ENCODE measurements at places on chromosomes 13 and 19. TPM values are rescaled to one million over a fixed set of nuclear protein-coding genes. Genes with fewer than 3 reads are reported as not detected.

DNA sequence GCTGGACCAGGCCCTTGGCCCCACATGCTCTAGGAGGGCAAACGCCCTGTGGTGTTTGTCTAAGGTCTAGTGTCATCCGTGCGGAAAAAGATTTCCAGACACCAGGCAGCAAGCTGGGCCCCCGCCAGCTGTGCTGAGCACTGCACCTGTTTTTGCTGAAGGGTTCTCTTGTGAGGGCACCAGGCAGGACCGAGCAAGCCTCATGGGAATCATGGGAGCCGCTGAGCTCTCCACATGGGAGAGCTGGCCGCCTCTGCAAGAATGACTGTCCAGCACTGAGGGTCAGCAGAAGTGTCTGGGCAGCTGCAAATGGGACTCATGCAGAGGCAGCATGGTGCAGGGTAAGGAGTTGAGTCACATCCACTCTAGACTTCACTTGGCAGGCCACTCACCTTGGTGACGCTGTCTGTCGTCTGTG, 12.0 kb downstream of the B3GNT8 start:
- no peaks in the 10 kb centered on the region for H3K36me3 ChIP-seq
- H3K4me1 ChIP-seq, result no peaks in the 10 kb centered on the region
- no peak overlapping the region for H3K27ac ChIP-seq
- H3K4me3 ChIP-seq, result no peak overlapping the region

GRCh38 chr19:37933937-37934358, 26.9 kb downstream of the SIPA1L3 start:
- no peak overlapping the region for H3K27ac ChIP-seq
- H3K36me3 ChIP-seq, result no peaks in the 10 kb centered on the region
- no peaks in the 10 kb centered on the region for H3K27me3 ChIP-seq
- H3K4me3 ChIP-seq, result no peak overlapping the region

ZNF419 gene
- total RNA-seq, result 2.9 TPM

ZNF429 gene
- total RNA-seq, result 6.9 TPM

DNA sequence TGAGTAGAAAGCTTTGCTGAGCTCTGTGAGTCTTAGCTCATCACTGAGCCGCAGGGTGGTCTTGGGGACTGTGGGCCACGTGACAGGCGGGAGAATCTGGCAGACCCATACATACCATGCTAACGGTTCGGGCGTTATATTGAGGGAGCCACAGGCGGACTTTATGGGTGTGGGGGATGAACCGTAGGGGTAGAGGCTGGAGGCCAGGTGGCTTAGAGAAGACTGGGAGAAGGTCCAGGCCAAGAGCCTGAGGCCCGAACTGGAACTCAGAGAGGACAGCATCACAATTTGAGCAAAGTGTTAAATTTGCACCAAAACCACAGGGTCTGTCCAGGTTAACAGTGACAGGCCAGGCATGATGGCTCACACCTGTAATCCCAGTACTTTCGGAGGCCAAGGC, 15.3 kb upstream of the ATF5 start:
- no peaks in the 10 kb centered on the region for H3K36me3 ChIP-seq
- DNase-seq, result no peak
- H3K4me1 ChIP-seq, result peaks cover 23% of the 10 kb centered on the region
- no peak overlapping the region for H3K27ac ChIP-seq
- H3K27me3 ChIP-seq, result no peaks in the 10 kb centered on the region
- no peak overlapping the region for H3K4me3 ChIP-seq
